NK-92 treated with Interleukin-12 subunit alpha and Interleukin-12 subunit beta, amount 100 ng/mL, for 24 hours (cell line): ENCODE measurements at places on chromosomes 6 and 20.

- DNase-seq = no peak
Observed at GRCh38 chr6:30887901-30888815, 3.8 kb downstream of the DDR1 start.

GRCh38 chr6:88890860-88891845 is 72.3 kb downstream of the RNGTT start:
- DNase-seq = no peak

- DNase-seq = no peak
Observed at GRCh38 chr6:167925026-167925425, 72.4 kb upstream of the KIF25 start.

DNA sequence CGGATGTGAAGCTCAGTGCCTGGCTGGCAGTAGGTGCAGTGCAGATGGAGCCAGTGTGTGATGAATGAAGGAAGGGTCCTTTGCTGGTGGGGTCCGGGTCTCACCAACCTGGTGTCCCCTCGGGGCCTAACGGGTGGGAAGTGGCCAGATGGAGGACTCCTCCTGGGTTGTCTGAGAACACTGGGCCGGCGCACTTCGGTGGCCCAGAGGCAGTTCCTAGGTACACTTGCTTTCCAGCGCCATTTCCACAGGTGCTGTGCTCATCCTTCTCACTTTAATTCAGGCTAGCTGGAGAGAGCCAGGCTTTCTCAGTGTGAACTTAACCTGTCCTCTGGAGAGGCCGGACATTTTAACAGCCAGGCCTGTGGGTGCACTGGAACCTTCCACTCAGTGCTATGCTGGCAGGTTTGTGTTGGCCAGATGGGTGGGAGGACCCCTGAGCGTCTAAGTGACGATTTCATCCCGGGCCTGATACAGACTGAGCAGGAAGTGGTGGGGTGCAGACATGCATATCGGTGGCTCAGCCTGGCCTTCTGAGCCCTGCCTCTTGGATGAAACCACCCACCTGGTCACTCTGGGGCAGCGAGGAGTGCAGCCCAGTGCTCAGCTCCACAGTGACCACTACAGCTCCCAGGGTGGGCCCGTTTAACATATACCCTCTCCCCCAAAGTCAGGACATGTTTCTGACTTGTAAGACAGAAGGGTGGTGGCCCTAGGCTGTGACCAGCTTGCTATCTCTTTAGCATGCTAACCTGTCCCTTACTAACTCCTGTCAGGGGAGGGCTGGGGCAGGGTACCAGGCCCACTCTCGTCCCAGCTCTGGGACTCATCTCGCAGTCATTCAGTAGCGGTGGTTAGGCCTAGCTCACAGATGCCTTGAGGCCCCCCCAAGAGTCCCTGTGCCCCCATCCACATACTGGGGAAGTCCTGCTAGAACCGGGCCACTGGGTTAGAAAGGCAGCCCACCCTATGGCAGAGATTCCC is 8.2 kb upstream of the PYGB start:
- no peak for DNase-seq

GRCh38 chr6:22313796-22314195 is 17.0 kb upstream of the PRL start:
- no peak for DNase-seq

GRCh38 chr20:22466447-22467171 is 117.8 kb downstream of the FOXA2 start:
- DNase-seq = no peak

DNA sequence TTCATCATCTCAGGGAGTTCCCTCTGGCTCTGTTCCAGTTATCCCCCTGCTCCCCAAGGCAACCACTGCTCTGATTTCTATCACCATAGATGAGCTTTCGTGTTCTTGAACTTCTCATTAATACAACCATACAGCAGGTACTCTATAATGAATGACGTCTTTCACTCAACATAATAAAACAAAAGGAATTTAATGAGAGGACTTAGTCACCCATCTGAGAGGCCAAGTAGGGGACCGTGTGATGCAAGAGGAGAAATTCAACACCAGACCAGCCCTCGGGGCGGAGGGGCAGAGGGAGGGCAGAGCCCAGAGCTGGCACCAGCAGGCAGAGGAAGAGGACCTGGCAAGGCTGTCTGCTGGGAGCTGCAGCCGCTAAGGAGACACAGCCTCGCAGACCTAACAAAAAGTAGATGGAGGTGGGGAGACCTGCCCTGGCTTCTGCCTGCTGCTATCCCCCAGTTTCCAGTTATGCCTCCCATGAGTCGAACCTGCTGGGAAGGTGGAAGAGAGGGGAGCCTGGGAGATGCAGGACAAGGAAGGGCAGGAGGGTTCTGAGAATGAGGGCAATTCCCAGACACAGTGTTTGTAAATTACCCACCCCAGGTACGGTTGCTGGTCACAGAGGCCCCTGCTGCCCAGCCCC is 13.8 kb downstream of the CCN5 start:
- no peak for DNase-seq

GRCh38 chr20:1319051-1319450 is 9.9 kb downstream of the SDCBP2 start:
- DNase-seq = no peak

DNA sequence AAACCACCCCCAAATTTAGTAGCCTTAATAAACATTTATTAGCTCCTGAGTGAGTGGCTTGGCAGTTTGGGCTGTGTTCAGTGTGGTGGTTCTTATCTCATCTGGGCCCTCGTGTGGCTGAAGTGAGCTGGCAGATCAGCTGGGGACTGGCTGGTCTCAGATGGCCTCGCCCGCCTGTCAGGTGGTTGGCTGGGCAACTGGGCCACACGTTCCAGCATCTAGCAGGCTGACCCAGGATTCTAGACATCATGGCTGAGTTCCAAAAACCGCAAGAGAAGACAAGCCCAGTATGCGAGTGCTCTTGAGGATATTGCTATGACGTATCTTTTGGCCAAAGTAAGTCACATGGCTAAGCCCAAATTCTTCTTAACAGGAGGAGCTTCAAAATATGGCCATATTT is 28.9 kb downstream of the EIF2S2 start:
- DNase-seq = no peak

DNA sequence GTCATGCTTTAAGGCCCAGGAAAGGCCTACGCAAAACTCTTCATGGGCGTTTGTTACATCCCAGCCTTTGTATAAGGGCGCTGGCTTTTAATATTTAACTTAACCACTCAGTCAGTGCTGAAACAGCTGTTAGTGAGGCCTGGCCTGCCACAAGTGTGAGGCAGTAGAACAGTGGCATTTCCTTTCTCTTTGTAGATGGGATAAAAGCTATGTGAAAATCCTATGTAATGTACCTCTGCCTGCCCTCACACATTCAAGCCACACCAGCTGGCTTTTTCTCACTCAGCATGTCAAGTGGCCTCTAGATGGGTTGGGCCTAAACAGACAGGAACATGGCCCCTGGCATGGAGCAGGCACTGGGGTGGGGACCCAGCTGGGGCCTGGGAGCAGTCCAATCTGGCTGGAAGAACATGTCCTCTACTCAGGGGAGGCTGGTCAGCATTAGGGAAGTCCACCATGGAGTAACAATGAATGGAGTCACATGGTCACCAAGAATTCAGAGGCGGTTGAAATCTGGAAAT is 20.7 kb downstream of the CGA start:
- DNase-seq = no peak

DNA sequence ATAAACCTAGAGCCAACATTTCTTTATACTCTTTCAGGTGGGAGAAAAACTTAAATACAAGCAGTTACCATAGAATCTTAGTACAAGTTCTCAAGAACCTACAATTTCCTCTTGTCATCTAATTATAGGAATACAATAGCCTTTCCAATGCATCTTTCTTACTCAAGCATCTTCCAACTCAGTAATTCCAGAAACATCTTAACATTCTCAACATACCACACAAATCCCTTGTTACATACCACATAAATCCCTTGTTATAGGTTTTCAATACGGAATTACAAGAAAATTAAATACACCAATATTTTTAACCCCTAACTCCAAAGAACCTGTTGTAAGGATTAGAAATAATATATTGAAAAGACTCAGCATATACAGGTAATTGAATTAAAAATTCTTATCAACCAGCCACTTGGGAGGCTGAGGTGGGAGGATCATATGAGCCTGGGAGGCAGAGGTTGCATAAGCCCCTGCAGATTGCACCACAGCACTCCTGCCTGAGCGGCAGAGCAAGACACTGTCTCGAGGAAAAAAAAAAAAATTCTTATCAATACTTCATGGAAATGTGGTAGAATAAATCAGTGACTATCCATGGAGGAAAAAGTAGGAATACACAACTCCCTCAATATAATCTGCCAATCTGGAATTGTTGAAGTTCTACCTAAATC is 127.5 kb upstream of the CCDC28A start:
- no peak for DNase-seq

- no peak for DNase-seq
Observed at GRCh38 chr6:100491952-100492670, 27.4 kb upstream of the SIM1 start.

DNA sequence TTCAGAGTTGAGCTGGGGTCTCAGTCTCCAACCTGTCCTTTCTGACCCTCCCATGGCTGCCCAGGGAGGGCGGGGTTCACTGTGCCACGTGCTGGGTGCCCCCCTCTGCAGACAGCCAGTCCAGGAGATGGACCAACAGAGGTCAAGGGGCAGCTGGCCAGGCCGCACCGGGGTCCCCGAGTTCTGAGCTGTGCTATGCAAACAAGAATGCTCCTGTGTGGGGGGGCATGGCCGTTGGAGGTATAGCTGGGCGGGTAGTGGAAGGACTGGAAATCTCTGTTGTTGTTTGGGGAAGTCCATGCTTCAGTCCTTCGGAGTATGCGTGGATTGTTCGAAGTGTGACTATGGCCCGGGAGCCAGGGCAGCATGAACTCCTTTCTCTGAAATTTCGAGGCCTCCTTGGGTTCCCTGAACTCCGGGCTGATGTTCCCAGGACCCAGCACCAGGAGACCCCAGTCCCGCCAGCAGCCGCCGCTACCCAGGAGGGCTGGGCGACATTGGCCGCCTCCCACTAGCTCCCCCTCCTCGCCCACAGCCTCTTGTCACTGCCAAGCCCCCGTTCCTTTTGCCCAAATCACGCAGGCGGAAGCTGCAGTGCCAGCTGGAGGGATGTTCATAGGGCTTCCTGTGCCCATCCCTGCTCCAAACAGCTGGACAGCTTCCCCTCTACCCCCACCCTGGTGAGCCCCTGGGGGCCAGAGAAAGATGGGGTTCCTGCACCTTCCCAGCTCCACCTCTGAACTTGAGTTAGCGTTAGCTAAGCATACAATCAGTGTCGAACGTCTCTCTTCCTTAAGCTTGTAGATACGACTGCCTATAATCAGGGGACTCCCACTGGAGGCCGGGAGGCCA is 126.6 kb downstream of the TAF4 start:
- no peak for DNase-seq

DNA sequence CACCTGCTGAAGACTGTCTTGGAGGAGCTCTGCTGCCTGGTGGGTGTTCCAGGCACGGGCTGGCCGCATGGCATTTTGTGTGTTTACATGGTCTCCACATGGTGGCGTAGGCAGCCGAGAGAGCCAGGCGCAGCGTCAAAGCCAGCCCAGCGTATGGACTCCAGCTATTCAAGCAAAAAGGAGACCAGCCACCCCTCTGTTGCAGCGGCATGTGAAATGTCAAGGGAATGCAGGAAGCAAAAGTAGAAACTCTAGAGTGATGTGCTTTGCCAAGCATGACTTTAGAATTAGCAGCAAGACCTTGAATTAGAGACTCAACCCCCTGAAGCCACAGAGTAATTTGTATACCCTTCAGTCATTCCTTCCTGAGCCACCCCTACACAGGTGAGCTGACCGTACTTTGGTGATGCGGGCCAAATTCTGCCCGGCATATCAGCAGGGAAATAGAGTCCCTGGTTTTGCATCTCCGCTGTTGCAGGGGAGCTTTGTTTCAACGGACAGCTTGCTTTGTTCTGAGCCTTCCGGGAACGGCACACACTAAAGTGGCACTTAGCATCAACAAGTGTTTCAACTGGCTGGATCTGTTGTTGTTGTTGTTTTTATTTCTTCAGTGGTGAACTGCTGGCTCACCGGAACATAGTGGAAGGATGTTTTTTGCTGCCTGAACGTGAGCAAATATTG is 48.5 kb downstream of the FNDC1 start:
- no peak for DNase-seq

DNA sequence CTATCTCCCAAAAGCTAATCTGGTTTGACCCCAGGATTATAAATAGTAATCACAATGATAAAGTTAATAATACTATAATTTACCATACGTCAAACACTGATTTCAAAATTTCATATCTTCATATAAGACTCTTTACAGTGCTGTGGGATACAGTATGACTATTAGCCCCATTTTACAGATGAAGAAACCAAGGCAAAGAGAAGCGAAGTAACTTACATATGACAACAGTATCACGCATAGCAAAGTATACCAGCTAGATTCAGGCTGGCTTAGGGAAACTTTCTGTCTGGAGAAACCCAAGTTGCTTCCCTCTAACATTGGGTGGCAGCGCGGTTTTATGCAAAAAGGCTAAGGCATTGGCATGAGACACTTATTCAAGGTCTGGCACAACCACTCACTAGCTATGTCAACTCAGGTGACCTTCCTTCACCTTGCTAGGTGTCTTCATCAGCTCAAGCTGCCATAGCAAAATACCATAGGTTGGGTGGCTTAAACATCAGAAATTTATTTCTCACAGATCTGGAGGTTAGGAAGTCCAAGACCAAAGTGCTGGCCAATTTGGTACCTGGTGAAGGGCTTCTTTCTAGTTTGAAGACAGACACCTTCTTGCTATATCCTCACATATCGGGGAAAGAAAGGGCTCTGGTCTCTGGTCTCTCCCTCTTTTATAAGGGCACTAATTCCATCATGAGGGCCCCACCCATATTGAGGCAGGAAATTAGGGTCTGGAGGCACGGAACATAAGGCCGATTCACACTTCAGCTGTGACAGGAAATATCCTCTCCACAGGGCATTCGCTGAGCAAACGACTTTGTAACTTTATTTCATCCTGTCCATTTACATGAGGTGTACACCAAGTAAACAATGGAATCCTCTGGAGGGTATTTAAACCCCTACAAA is 22.4 kb upstream of the UTRN start:
- no peak for DNase-seq

- DNase-seq = no peak
Observed at GRCh38 chr6:151293688-151294016, 53.9 kb downstream of the AKAP12 start.

- no peak for DNase-seq
Observed at GRCh38 chr20:37438464-37439222, 82.4 kb upstream of the NNAT start.

GRCh38 chr20:59972037-59972801 is 14.0 kb downstream of the CDH26 start:
- no peak for DNase-seq

DNA sequence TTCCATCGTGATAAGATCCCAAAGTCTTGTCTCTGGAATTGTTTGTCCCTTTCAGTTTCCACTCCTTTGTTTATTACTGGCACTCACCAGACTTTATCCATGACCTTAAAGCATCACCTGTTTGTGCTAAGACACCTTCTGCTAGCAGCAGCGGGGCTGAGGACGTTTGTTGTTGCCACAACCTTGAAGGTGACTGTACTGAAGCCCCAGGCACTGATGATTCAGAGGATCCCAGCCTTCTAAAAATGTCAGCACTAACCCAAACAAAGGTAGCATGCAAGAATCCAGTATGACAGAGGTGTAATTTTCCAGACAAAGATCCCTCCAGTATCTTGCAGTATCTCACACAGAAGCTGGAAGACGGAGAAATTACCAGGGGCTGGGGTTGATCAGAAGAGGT is 28.9 kb upstream of the SMIM8 start:
- no peak for DNase-seq

- no peak for DNase-seq
Observed at GRCh38 chr6:147467886-147468285, 40.6 kb upstream of the SAMD5 start.

- no peak for DNase-seq
Observed at GRCh38 chr20:16241911-16242310, 331.3 kb downstream of the KIF16B start.
